ENCODE measurements at places on chromosomes 7 and 10. TPM values are rescaled to one million over a fixed set of nuclear protein-coding genes. Genes with fewer than 3 reads are reported as not detected.

Gene MRLN
- 432 TPM for total RNA-seq

GRCh38 chr10:77082601-77083252, 554.9 kb downstream of the KCNMA1 start:
- no peak for DNase-seq

DNA sequence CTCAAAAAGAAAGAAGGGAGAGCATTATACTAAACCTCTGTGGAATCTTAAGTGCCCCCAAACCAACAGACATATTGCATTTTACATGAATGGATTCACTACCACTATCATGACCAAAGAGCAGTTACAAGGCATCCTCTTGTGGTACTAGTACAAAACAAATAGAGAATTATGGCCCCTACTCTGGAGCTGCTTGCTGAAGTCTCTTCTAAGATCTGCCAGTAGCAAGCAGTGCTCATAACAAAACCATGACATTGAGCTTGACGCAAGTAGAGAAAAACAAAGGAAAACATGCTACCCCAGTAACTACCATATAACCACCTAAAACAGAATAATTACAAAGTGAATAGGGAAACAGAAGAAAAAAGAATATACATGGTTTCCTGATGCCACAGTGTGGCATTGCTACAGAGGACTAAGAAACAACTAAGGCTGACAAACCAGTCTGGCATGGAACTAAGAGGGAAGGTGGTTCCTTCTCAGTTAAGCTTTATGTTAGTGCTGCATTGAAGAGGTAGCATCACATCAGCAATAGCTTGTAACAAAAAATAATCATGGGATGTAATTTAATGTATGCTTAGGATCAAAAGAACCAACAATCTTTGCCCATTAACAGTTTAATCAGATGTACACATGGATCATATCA, 150.2 kb upstream of the AGR3 start:
- no peak for DNase-seq

GRCh38 chr10:62811159-62811875, 4.8 kb downstream of the EGR2 start:
- peak; percentile 28 for DNase-seq

DNA sequence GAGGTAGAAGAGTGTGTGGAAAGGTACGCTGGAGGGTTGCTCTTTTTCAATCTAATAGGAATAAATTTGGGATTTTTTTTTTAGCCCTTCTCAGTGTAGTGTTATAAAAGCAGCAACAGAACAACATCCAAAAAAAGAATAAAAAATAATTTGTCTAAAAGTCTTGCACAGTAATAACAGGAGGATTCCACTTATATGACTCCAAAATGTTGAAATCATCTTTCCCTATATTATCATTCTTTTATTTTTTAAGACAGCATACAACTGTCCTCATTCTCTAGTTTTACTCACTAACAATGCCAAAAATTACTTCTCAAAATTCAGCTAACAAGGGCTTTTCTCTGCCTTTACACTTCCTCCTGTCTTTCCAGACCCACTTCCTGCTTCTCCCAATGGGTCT, 27.8 kb downstream of the IL2RA start:
- no peak for DNase-seq

DNA sequence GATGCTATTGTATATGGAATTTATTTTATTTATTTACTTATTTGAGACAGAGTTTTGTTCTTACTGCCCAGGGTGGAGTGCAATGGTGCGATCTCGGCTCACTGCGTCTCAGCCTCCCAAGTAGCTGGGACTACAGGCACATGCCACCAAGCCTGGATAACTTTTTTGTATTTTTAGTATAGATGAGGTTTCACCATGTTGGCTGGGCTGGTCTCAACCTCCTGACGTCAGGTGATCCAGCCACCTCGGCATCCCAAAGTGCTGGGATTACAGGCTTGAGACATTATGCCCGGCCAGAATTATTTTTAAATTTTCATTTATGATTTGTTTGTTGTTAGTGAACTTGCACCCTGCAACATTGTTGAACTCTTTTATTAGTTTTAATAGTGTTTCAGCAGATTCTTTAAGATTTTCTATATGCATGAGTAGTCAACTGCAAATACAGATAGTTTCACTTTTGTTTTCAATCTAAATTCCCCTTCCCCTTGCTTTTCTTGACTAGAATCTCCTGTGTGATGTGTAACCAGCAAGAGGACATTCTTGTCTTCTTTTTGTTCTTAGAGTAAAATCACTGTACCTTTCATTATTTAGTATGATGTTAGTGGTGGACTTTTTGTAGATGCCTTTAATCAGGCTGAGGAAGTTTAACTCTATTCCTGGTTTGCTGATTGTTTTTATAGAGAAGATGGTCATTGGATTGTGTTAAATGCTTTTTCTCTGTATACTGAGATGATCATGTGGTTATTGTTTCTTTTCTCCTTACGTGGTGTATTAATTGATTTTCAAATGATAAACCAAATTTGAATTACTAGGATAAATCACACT, 27.8 kb downstream of the ZNF33A start:
- no peak for DNase-seq

- DNase-seq: no peak
Measured at GRCh38 chr10:66799474-66799873, 126.4 kb upstream of the LRRTM3 start.

Gene TUBAL3
- total RNA-seq: not detected

GRCh38 chr7:130396109-130396508, 15.8 kb downstream of the CPA1 start:
- no peak for DNase-seq

GRCh38 chr10:119477444-119477843, 65.1 kb downstream of the RGS10 start:
- DNase-seq: no peak

- no peak for DNase-seq
Measured at GRCh38 chr10:58362027-58362789, 23.0 kb upstream of the TFAM start.

- DNase-seq: no peak
Measured at GRCh38 chr10:128161031-128161430, 34.8 kb upstream of the MKI67 start.

DNA sequence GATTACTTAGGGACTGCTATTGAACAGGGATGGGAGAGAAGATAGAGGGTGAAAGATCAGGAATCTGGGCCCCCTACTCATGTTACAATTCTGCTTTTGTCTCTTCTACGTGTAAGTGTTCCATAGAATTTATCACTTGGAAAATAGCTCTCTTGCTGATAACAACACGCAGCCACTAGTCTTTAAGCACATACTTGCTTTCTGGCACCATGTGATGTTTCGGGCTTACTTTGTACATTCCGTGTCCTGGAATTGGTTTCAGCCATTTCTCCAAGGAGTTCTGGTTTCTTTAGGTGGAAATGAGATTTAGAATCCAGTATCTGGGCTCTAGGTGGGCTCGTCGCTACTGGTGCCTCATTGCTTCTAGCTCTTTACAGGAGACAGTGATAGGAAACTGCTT, 59.7 kb downstream of the TFAM start:
- no peak for DNase-seq

Gene PNLIPRP3
- 0.56 TPM for total RNA-seq

Gene LRRC4
- total RNA-seq: 1.3 TPM

DNA sequence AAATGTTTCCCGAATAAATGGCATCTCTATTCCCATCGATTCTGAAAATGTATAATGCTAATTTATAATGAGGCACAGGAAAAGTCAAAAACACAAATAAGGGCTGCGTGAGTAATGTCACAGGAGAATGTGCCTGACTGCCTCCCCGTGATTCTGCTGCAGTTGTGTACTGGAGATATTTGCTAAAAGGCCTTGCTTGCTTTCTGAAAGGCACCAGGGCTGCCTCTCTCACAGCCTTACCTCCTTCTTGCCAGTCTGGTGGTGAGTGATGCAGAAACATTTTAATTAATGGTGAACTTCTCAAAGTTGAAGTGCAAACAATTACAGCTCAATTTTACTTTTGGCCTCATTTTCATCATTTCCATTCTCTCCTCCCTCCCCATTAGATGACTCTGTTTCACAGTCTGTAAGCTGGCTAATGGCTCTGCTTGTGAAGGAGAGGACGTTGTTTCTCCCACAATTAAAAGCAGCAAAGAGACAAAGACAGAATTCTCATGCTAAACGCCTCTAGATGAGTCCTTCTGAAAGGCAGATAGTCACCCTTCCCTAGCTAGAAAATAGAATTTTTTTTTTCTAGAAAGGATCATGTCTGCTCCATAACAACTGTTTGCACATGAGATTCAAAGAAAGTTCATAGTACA, 377.6 kb downstream of the MDFIC start:
- DNase-seq: peak; percentile 11

DNA sequence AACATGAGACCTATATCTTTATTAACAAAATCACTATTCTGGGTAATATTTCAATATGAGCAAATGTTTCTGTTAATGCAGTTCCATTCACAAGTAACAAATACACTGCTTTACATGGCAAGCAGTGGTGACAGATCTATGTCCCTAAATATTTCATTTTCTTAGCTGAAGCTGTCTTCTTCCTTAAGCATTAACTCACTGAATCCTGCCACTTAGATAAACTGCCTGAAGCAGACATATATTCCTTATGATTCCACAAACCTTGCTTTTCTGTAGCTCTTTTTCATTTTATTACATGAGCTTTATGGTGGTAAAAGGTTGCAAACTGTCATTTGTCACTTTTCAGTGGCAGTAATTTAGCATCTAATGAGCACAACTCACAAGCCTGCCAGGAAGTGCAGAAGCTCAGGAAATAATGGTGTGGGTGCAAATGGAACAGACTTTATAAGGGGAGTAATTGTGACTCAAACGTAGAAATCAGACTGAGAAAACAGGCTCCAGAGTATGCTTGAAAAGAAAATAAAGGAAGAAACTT, 217.2 kb downstream of the XPNPEP1 start:
- no peak for DNase-seq

DNA sequence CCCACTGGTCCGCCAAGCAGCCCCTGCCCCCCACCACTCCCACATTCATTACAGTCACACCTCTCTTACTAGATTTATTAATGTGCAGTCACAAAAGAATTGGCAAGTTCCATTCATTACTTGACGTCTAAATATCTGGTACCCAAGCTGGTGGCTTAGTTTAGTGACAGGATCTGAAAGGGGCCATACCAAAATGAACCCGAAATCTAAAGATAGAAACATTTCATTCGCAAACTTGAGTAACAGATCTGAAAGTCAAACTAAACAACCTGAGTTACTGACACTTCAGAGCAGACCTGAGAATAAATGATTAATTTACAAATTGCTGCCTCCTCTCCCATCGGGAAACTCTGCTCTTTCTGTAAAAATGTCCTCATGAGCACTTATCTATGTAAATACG, 53.4 kb downstream of the TNS3 start:
- DNase-seq: no peak

DNA sequence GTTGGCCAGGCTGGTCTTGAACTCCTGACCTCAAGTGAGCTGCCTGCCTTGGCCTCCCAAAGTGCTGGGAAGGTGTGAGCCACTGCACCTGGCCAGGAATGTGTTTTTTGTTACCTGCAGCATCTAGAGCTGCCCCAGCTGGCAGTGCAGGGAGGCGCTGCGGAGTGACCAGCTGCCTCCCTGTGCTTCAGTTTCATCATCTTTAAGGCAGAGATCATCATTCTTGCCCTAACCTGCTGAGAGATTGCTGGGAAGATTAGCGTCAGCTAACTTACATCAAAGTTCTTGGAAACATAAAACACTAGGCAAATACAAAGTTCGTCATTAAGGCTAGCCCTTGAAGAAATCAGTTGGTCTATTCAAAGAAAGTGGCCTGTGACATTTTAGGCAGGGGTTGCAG, 2.3 kb downstream of the ZNF282 start:
- DNase-seq: no peak

DNA sequence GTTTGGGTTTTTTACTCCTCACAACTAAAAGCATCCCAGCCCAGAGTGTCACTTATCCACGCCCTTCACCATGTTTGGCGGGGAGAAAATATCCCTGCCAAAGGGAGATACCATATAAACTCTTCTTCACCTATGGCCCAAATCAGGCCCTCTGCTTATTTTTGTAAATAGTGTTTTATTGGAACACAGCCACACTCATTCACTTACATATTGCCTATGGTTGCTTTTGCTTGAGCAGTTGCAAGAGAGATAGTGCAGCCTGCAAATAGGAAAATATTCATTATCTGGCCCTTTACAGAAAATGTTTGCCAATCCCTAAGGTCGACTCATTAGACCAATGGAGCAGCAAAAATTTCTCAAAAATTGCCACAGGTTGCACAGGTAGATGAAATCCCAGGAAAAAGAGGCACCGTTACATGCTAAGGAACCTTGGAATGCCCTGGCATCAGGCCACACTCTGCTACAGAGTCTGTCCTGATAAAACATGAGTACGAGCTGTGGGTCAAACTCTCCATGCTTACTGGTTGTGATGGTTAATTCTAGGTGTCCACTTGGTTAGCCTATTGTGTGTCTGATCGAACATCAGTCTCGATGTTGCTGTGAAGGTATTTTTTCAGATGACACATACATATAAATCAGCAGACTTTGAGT, 7.9 kb upstream of the RASSF4 start:
- DNase-seq: no peak

DNA sequence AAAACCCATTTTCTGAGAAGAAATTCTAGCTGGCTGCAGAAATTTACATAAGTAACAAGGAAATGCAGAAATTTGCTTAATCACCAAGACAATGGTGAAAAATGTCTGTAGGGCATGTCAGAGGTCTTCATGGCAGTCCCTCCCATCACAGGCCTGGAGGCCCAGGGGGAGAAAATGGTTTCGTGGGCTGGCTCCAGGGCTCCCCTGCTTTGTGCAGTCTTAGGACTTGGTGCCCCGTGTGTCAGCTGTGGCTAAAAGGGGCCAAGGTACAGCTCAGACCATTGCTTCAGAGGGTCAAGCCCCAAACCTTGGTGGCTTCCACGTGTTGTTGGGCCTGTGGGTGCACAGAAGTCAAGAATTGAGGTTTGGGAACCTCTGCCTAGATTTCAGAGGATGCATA, 215.9 kb downstream of the GPR158 start:
- DNase-seq: no peak

Gene TCF7L2
- total RNA-seq: 2.4 TPM

DNA sequence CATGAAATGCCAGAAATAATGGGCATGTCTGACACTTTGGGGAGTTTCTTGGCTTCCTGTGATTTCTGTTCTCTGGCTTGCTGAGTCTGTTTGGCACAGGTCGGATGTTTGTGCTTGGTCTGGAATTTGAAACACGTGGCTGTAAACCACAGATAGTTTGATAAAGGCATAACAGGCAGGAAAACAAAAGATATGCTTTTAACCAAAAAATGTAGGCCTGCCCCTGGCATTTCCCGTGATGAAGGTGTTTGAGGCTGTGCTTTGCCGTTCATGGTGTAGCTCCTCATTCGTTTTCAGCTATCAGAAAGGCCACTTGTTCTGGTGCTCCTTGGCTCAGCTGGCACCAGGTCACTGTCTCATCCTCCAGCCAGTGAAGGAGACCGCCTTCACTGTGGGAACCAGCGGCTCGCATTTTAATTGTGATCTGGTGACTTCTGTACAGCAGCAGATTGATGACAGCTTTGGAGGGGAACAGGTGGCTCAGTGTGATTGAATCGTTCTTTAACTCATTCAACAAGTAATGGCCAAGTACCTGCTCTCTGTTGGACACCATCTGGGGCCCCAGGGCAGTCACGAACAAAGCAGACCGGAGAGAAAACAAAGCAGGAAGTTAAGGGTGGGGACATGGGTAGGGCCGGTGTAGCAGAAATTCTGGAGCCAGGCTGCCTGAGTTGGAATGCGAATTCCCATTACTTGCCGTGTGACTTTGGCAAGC, 111.5 kb downstream of the CCNY start:
- peak; percentile 86 for DNase-seq

Gene CASP2
- total RNA-seq: 6.0 TPM

Gene SYCE1
- not detected for total RNA-seq

Data from myocyte (in vitro differentiated cells).